ENCODE measurements at places on chromosomes 5 and 9.

- no peak for DNase-seq
Observed at GRCh38 chr9:107727086-107727780, 237.7 kb upstream of the KLF4 start.

DNA sequence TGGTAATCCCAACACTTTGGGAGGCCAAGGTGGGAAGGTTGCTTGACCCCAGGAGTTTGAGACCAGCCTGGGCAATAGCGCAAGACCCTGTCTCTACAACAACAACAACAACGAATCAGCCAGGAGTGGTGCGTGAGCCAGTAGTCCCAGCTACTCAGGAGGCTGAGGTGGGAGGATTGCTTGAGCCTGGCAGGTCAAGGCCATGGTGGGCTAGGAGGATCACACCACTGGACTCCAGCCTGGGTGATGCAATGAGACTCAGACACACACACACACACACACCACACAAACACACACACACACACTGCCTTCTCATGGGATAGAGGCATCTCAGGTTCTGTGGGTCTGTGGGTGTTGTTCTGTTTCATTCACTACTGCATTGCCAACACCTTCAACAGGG lies 115.0 kb downstream of the DCP2 start:
- DNase-seq = no peak

DNA sequence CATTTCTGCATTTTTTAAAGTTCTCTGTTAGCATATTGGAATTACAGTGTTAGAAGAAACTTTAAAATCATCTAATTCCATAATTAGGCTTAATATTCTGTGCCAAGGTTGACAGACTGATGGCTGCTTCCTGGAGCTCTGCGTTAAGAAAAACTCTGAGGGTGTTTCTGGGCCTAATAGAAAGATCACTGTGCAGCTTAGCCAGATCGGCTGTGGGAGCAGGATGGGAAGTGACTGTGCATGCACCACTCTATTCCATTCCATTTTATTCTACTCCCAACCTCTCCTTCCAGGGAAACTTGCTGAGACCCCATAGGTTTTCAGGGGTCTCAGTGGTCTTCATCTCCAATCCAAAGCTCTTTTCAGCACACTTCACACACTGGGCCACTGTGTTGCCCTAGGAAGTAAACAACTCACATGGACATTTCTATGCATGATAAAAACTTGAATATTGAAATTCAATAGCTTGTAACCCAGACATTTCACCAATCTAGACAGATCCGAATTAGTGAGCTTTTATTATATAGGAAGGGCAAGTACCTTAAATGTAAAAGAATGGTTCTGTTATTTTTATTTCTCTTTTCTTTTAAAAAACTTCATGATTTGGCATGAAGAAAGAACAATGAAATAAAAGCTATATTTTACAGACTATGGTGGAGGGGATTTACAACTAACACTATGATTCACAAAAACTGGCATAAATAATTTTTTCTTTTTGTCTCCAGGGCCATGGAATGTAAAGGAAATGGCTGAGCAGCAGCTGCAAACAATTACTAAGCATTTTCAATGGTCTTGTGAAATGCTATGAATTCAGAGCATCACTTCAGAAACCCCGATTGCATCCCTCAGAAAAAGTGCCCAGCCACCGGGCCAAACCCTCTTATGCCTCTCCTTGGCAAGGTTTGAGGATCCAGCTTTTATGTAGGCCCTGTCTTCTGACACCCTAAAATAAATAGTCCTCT lies 51.4 kb upstream of the DAB2 start:
- DNase-seq = no peak

DNA sequence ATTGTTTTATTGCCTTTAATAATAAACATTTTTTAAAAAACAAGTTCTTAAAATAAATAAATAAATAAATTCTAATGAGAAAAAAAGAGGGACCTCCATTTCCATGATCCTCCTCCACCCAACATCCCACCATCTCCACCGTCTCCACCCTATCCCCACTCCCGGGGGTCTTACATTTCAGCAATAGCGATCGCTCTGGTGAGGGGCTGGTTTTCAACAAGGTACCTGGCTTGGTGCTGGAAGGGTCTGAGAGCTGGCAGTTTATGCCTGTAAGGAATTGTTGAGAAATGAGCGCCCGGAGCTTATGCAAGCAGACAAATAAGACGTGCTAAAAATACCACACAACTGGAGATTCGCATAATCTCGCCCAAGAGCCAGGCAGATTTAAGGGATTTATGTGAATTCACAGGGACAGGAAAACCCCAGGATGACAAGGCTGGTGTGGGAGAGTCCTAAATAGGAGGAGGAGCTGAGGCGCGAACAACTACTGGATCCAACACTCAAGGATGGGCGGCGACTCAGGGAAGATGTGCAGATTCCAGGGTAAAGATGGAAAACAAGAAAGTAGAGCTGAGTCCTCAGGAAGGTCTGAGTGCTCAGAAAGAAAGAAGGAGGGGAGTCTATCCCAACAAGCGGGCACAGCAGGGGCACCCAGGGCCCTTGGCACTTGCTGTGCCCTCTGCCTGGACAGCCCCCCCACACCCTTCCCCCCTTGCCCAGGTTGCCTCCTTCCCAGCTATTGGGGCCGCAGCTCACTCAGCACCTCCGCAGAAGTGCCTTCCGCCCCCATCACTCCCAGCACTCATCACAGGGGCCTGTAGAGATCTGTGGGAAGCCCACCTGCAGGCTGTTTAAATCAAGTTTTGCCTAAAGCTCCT lies 27.0 kb downstream of the TRIM14 start:
- DNase-seq = no peak

DNA sequence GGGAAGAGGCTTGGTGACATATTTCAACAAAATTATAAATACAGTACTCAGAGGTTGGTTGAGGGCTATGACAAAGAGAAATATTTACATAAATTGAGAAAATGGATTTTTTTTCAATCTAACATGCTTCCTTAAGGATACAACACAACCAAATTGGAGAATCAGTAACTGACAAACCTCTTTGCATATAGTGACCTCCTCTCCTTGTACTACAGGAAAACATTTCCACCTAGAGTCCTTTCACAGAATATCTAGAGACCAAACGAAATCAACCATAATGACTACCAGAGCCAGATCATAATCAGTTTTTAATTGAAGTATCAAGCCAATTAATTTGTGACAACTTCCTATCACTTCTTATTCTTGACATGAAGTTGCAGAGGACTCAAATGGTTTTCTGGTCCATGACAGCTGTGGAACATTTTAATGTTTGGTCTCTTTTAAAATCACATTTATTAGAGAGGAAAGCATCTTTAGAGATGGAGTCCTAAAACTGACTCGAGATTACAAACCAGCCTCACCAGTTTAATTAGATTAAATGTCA lies 1636.5 kb upstream of the C9orf72 start:
- no peak for DNase-seq

GRCh38 chr5:78506261-78507024 lies 142.1 kb downstream of the LHFPL2 start:
- DNase-seq = no peak

DNA sequence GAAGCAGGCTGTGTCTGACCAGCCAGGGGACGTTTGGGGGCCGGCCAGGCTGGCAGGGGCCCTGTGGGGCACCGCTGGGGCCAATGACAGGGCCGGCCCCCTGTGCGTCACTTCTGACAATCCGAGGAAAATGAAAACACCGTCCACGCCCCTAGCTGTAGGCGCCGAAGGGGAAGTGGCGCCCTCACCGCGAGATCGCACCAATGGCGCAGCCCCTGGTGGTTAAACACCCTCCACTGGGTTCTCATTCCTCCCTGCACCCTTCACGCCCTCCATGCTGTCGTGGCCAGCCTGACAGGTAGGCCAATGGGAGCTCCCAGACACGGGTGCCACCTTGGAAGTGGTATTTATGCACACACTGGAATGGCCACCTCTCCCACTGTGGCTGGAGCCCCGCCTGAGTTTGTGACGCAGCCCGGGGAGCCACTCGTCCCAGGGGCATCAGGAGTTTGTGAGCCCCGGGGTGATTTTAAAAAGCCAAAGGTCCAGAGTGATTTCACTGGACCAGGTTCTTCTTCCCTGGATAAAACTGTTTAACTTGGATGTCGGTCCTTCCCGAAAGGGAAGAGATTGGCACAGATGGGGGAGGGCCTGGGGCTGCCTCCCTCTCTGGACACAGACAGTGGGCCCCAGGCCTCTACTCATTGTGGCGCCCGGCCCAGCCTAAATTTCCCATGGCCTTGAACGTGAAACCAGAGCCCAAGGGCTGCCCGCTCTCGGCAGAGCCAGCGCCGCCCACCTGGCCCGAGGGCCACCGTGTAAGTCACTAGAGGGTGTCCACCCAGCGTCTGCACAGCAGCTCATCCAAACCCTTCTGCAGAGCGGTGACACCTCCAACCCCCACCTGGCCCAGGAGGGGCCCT lies 49.7 kb downstream of the NKD2 start:
- no peak for DNase-seq

GRCh38 chr5:153618307-153618706 lies 127.8 kb downstream of the GRIA1 start:
- no peak for DNase-seq

DNA sequence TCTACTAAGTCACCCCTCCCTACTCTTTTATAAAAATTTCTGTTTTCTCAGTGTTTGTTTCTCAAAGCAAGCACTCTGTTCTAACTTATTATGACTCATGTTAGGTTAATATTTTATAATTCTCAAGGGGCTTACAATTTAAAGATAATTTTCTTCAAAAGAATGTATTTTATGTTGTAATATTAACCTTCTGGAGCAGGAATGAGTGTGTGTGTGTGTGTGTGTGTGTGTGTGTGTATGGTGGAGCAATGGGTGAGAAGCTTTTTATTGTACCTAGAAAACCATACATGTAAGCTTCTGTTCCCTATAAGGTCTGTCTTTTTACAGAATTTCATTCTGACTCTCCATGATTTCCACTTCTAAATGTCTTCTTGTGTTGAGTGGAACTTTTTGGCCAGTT lies 63.0 kb downstream of the PBX3 start:
- no peak for DNase-seq

DNA sequence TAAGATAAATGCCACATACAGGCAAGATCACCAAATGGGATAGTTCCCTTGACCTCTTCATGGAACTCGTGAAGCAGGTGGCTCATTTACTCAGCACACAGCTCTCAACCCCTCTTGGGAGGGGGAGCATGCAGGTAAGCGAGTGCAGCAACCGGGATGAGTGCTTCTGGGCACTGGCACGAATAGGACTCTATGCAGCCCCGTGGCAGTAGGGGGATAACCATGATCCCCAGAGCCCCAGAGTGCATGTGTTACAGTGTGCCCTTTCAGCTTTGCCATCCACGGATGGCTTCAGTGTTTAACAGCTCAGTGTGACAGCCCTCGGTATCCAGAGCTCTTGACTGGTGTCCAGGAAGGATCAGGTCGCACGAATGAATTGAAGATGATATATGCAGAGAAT lies 1187.1 kb downstream of the CDH9 start:
- no peak for DNase-seq

DNA sequence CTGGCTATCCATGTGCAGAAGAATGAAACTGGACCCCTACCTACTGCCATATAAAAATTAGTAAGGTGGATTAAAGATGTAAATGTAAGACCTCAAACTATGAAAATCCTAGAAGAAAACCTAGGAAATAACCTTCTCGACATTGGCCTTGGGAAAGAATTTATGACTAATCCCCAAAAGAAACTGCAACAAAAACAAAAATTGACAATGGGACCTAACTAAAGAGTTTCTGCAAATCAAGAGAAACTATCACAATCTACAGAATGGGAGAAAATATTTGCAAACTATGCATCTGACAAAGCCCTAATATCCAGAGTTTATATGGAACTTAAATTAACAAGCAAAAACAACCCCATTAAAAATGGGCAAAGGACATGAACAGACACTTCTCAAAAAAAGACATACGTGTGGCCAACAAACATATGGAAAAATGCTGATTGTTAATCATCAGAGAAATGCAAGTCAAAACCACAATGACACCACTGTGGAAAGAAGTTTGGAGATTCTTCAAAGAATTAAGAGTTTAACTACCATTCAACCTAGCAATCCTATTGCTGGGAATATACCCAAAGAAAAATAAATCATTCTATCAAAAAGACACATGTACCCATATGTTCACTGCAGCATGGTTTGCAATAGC lies 98.5 kb downstream of the NR3C1 start:
- DNase-seq = no peak

DNA sequence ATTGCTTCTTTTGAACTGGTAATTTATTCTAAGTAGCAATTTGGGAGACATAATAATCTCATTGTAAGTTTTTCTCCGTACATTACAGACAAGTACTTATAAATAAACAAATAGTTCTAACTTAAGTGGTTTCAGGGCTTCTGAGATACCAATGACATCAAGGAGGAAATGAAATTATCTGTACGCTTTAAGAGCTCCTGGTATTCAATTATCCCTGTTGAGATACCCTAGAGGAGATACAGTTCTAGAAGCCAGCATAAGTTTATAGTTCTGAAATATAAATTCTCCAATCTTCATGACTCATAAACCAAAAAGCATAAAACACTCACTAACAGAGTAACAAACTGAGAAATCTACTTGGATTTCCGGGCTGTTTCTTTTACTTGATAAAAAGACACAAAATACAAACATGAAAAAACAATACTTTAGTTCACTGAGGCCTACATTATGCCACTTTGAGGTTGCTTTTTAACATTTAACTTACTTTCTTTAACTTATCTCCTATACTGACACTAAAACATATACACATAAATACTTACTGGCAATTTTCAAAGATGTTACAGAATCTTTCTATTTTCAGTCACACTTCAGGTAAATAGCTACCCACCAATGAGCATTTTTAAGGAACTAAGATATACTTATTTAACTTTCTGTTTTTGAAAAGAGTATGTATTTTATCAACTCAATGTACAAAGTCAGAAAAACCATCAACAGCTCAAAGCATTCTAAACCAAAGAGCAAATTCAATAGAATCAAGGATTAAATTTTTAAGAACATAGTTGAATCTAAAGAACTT lies 7.5 kb downstream of the DCTN4 start:
- DNase-seq = no peak

GRCh38 chr5:429453-430188 lies 13.4 kb upstream of the EXOC3 start:
- no peak for DNase-seq
